Stimulated activated CD4-positive, alpha-beta T cell treated with anti-CD3 and anti-CD28 coated beads, Interleukin-4, amount 100 ng/mL, for 1 hour (primary cell): ENCODE measurements at places on chromosomes 2 and 18.
A peak's percentile ranks its signal among the peaks of the same experiment; 100 is the strongest.

DNA sequence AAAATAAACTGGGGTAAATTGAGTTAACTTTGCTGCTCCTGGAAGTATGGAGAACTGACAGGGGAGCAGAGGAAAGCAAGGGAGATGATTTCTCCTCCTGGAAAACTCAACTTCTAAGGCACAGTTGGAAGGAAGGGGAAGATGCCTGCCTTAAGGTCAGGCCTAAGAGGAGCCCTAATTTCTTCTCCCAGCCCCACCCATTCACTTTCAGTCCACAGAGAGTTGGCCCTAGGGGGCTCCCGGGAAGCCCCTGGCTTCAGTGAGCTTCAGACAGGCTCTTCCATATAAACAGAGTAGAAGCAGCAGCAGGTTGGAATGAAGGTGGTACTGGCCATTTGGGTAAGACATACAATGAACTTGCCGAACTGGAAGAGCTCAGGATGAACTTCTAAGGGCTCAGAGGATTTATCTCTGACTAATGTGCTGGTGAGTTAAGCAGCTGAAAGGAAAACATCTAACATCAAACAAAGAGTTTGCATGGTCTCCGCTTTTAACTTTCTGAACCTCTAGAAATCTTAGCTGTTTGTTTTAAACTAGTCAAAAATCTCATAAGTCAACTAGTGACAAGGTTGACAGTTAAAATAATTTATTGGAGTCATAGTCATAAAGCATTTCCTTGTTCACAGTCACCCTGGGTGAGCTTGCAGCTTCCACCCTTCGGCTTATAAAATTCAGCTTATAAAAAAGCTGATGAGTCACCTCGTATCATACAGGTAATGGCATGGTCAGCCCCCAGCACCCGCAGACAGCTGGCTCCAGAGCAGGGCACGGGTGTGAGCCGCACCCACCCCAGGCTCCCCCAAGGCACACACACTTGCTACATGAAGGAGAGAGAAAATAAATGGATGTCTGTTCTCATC, 9.8 kb downstream of the MALL start:
- DNase-seq: no peak

- no peak for DNase-seq
These were observed 126.1 kb downstream of the TCF4 start for GRCh38 chr18:55461848-55462247.

GRCh38 chr18:3330622-3331021, 68.7 kb downstream of the MYL12B start:
- no peak for DNase-seq

DNA sequence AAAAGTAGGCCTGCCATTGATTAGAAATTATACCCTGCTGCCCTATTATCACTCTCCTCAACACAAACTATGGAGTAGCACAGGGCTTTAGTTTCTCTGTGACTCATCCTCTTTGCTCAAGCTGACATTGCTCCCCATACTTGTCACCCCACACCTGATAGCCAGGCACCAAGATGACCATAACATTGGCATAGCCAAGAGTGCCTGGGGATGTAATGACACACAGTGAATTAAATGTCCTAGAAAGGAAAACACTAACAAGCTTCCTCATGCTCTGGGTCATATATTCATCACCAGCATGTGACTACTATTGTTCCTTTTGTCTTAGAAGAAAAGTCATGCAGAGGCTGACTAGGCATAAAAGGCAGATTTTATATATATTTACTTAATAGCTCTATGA, 137.8 kb upstream of the RND3 start:
- no peak for DNase-seq

- no peak for DNase-seq
These were observed 80.0 kb upstream of the TMEM200C start for GRCh38 chr18:5975111-5976002.

GRCh38 chr18:56374007-56374655, 264.3 kb downstream of the TXNL1 start:
- no peak for DNase-seq

- no peak for DNase-seq
These were observed 483.9 kb upstream of the DDX18 start for GRCh38 chr2:117330641-117331040.

GRCh38 chr2:39504790-39505335, 67.8 kb upstream of the MAP4K3 start:
- DNase-seq: no peak

DNA sequence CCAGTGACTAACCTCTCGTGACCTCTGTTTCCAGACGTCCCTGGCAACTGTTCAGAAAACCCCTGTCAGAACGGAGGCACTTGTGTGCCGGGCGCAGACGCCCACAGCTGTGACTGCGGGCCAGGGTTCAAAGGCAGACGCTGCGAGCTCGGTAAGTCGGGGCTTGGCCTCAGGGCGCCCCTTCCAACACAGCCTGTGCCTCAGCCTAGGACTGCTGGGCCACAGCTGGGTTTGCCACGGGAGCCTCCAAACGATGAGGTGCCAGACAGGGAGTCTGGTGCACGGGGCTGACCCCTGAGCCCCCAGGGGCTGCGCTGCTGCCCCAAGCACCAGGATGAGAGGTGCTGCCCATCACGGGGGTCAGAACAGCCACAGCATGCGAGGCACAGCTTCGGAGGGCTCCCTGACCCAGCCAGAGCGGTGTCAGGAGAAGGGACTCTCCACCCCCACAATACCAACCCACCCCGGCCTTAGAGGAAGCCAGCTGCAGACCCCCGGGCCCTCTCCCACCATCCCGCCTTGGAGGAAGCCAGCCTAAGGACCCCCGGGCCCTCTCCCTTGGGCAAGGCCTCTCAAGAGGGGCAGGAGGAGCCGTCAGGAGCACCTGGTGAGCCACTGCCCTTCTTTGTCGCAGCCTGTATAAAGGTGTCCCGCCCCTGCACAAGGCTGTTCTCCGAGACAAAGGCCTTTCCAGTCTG, 20.3 kb downstream of the MTERF4 start:
- DNase-seq: no peak

GRCh38 chr18:33803636-33804035, 225.6 kb downstream of the ASXL3 start:
- no peak for DNase-seq

DNA sequence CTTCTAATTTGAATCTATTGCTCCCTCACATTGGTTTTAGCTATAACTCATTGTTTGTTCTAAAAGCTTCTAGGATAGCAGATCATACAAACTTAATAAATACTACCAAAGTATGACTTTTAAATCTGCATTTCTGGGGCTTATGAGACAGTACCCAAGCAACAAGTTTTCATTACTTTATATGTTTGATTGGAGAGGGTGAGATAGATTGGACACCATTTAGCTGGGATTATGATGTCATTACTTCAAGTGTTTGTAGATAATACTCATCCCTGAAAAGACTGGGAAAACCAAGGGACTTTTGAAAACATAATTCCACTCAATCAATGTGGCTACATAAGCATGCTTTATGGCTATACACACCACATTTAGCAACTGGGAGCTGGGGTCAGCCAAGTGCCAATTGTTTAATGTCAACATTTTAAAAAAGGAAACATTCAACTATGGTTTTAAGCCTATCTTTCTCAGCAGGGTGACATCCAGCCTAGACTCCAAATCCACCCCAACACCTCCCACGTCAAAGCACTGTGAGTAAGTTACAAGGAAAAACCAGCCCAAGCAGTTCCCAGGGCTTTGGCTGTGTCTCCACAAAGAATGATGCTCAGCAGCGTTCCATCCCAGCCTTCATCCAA, 119.9 kb downstream of the ETAA1 start:
- DNase-seq: no peak

DNA sequence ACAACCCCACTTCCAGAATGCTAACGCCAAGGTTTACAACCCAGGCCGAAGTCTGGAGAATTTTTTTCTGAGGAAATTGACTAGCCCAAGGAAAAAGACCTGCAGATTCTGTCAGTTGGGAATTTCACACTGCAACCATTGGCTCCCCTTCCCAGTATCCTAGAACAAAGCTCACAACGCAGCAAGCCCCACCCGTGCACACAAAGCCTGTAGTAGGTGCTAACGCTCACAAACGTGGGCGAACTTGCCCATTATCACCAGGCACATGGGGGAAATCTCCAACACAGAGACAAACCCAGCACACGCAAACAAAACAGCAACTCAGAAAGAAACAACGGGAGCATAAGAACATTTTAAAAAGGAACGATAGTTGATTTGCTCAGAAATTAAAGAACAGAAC, 265.1 kb downstream of the EIPR1 start:
- DNase-seq: no peak

DNA sequence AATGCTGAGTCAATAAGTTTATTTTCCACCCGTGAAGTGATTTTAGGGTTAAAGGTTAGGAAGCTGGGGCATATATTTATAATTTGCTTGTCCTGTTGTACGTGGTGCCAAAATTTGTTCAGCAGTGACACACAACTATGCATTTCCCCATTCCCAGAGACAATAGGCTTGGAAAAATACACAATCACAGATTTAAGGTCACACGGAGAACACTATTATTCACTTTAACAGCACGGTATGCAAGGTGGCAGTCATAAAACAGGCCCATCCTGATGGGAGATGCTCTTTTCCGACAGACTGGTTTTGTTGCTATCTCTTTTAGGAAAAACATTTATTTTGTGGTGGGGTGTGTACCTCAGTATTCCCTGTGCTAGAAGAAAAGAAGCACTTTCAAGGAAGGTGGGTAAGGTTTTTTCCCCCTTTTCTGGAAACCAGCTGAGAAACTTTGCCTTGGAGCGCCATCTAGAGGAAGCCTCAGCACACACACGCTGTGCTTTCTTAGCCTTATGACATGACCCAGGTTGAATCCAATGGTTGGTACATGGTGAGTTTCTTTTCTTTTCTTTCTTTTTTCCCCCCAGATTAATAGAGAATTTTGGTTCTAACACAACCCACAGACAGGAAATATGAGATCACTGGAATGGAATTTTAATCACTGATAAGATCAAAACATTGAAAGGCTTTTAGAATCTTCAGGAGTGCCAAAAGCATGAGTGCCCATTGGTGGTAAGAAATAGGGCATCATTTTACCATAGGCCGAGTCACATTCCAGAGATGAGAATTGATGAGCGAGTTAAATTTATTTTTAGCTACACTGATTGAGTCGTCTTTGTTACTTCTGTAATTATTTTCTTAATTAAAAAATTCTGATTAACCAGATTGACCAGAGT, 332.1 kb downstream of the AGPS start:
- peak; percentile 31 for DNase-seq

- DNase-seq: no peak
These were observed 3.3 kb downstream of the VPS54 start for GRCh38 chr2:64015898-64016297.

DNA sequence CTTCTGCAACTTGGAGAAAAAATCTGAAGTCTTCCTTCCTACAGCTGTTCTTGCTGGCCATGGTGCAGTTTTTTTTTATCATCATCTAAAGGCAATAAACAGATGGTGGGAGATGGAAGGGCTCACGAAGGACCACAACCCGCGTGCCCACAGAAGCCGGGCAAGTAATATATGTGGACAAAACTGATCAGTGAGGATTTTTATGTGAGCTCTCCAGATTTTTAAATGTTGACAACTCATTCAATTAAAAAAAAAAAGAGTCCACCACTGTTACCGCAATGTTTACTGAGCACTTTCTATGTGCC, 55.9 kb upstream of the CREB1 start:
- no peak for DNase-seq

DNA sequence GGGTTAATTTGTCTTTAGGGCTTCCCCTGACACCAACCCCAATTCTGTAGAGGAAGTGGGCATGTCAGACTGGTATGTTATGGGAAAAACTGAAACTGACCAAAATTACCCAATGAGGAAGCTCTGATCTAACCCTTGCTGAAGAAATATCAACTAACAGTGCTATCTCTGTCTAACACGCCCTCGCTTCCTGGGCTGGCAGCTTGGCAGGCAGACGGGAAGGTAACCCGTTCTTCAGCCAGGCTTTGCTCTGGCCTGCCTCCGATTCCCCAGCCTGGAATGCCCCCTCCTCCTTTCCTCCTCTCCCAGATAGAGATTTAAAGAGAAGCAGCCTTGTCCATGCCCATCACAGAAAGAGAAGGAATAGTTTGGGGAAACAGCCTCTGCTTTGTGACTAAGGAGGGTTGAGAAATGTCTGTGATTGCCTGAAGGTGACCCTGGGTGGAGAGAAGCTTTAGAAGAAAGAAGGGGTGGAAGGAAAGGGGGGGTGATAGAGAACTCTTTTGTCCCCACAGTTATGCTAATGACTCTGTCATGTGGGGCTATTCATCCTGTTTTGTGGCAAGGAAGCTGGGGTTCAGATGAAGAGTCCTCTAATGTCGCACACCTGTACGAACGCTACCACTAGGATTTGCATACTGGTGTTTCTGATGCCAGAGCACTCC, 15.4 kb downstream of the HK2 start:
- peak; percentile 18 for DNase-seq

GRCh38 chr2:148955798-148956197, 80.8 kb downstream of the KIF5C start:
- no peak for DNase-seq

DNA sequence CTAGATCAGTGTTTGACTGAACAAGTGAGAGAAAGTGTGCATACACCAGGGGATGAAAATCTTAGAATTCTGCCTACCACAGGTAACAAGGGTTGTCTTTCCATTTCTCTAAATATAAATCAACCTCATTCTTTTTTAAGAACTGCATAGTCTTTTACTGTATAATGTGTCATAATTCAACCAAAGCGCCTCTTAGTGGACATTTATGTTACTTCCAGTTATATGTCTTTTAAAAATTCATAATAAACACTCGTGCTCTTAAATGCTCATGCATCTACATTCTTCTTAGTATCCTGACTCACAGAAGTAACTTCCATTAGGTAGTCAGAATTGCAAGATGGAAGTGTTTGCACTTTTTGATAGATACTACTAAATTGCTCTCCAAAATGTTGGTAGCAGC, 76.2 kb downstream of the CHRNA1 start:
- DNase-seq: no peak

GRCh38 chr2:183532514-183532913, 408.3 kb downstream of the NUP35 start:
- DNase-seq: no peak

GRCh38 chr2:150688016-150688415, 200.5 kb upstream of the RND3 start:
- DNase-seq: no peak

DNA sequence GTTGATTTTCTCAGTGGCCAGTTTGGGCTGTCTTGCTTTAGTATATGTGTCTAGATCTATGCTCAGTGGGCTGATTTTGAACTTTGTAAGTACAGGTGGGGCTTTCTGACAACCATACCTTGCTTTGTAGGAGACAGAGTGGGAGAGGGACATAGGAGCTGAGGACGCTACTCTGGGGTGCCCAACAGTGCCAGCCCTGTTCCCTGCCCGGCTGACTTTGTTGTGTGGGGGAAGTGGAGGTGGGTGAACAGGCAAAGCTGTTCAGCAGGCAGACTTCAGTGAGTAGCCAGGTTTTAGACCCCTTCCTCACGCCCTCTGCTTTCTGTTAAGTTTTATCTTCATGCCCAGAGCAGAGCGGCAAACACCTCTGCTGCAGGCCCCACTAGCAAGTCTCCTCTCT, 44.2 kb upstream of the DOCK10 start:
- no peak for DNase-seq

- DNase-seq: no peak
These were observed 42.5 kb upstream of the PPP1CB start for GRCh38 chr2:28709101-28709500.

GRCh38 chr18:6509832-6510231, 95.1 kb upstream of the L3MBTL4 start:
- no peak for DNase-seq

- DNase-seq: no peak
These were observed 84.5 kb downstream of the ABI2 start for GRCh38 chr2:203412546-203413331.

- no peak for DNase-seq
These were observed 237.0 kb downstream of the ATAD2B start for GRCh38 chr2:23689891-23690290.

- DNase-seq: no peak
These were observed 467.7 kb upstream of the SALL3 start for GRCh38 chr18:78511666-78512601.
